ENCODE measurements at places on chromosomes 1 and 21.

DNA sequence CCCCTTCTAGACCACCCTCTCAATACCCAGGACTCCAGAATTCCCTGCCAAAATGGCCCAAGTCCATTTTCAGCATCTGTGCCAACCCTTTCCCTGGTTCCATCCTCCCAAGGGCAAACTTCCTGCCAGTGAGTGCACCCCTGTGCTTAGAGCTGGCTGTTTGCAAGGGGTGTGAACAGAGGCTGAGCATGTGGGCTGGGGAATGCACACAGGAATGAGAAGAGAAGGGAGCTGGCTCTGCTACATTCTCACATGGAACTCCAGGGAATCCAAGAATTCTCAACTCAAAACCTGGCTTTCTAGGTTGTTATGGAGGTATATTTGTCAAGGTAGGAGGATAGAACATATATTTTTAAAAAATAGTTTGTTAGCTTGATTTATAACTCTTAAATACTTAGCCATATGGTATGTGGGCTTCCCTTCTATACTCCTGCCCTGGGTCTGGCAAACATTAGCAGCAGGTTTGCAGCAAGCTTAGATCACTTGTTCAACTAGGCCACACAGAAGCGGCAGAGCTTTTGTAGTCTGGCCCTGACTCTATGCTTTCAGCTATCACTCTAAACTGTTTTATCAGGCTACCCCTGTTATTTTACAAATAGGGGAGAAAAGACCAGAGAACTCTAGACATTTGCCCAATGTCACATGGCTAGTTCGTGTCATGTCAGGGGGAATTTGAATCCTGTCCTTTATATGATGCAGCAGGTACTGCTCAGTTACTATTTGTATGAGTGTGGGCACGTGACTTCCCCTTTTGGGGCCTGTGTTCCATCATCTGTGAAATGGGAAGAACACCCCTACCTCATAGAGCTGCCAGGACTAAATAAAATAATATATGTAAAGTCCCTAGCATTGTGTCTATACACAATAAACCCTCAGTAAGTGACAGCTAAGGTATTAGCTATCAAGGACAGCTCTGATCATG is 8.1 kb upstream of the STMN1 start:
- no peak for DNase-seq

DNA sequence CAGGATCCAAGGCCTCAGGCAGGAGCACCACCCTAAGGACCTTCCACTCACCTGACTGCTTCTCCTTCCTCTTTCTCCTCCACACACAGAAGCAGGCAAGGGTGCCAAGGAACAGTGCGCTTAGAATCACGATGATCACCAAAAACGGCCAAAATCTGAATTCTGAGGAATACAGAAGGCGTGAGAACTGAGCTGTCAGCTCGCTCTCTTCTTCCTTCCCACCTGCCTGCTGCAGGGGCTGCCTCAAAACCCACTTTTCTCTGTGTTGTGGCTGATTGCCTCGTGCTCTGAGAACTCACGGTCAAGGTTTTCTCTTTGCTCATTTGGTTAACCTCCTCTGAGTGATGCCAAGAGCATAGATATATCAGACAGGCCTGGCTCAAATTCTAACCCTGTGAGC is 23.8 kb downstream of the CD244 start:
- DNase-seq, result no peak

GRCh38 chr21:26513212-26513611 is 59.9 kb downstream of the CYYR1 start:
- no peak for DNase-seq

- DNase-seq, result peak; percentile 72
Observed at GRCh38 chr1:213154056-213154685, 103.1 kb downstream of the RPS6KC1 start.

GRCh38 chr1:167090314-167090942 is at the start of gene GPA33:
Gene GPA33 (minus strand): TSS chr1:167090377. CDS start chr1:167090287, 90 bp downstream.
- DNase-seq, result no peak

DNA sequence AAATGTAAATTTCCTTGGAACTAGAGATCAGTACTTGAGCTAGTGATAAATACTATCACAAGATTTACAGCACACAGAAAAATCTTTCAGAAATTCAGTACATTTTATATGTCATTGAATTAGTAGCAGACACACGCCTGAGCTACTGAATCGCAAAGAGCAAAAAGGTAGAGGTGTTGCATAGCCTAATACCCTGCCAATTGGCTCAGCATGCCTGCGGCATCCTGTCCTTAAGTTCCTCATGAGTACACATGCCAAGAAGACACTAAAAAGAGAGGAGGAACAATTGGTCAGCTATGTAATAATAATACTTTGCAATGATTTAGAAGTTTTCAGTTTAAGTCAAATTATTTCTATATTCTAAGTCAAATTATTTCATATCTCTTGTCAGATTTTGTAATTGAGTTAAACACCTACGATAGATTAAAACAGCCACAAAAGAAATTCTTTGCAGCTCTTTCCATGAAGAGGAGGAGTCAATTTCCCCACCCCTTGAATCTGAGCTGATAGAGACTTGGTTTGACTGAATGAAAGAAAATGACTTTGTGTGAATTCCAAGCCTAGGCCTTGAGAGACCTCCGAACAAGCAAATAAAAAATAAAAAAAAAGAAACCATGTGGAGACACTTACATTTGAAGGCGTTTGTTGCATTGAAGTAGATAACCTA is 36.2 kb upstream of the PKN2 start:
- no peak for DNase-seq

GRCh38 chr21:28298251-28298672 is 694.4 kb downstream of the LTN1 start:
- DNase-seq, result no peak
